ENCODE measurements at places on chromosomes 2 and 18. TPM values are rescaled to one million over a fixed set of nuclear protein-coding genes. Genes with fewer than 3 reads are reported as not detected.

- H3K4me1 ChIP-seq: no peaks in the 10 kb centered on the region
- no peak overlapping the region for H3K27ac ChIP-seq
- no peak overlapping the region for H3K4me3 ChIP-seq
- DNase-seq: no peak
- H3K36me3 ChIP-seq: no peaks in the 10 kb centered on the region
Measured at GRCh38 chr2:183117226-183117625, 7.0 kb upstream of the NUP35 start.

GRCh38 chr2:197113275-197113711, 186.8 kb upstream of the PGAP1 start:
- peaks cover 14% of the 10 kb centered on the region for H3K4me1 ChIP-seq
- H3K4me3 ChIP-seq: no peak overlapping the region
- no peaks in the 10 kb centered on the region for H3K27me3 ChIP-seq
- no peak for DNase-seq
- peaks cover 12% of the 10 kb centered on the region for H3K36me3 ChIP-seq

GRCh38 chr2:207279520-207279919, 113.8 kb upstream of the KLF7 start:
- no peaks in the 10 kb centered on the region for H3K36me3 ChIP-seq
- H3K4me3 ChIP-seq: no peak overlapping the region
- no peaks in the 10 kb centered on the region for H3K4me1 ChIP-seq
- no peak overlapping the region for H3K27ac ChIP-seq
- no peak for DNase-seq
- no peaks in the 10 kb centered on the region for H3K27me3 ChIP-seq

DNA sequence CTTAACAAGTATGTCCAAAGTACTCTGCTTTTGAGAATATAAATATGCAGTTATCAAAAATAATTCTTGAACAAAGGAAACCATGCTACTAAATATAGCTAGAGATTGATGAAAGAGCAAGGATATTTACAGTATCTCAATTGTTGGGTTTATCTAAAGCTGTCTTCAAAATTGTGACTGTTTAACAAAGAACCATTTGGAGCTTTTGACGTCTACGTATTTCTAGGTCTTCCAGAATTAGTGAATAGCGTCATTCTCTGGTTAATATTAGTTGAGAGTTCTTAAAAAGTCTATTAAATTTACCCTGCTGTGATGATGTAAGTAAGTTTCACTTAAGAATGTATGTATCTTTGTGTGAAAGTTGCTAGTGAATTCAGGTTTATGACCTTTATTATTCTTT, 223.1 kb upstream of the SIX3 start:
- no peak overlapping the region for H3K4me3 ChIP-seq
- H3K27ac ChIP-seq: no peak overlapping the region
- H3K4me1 ChIP-seq: no peaks in the 10 kb centered on the region

- no peaks in the 10 kb centered on the region for H3K36me3 ChIP-seq
- H3K27ac ChIP-seq: no peak overlapping the region
- no peak for DNase-seq
- H3K27me3 ChIP-seq: no peaks in the 10 kb centered on the region
- H3K4me3 ChIP-seq: no peak overlapping the region
Measured at GRCh38 chr2:30293303-30293921, 62.1 kb downstream of the LBH start.

GRCh38 chr2:240956171-240956934, 42.1 kb upstream of the SNED1 start:
- H3K27ac ChIP-seq: no peak overlapping the region
- H3K27me3 ChIP-seq: no peaks in the 10 kb centered on the region
- no peaks in the 10 kb centered on the region for H3K36me3 ChIP-seq
- no peak for DNase-seq

DNA sequence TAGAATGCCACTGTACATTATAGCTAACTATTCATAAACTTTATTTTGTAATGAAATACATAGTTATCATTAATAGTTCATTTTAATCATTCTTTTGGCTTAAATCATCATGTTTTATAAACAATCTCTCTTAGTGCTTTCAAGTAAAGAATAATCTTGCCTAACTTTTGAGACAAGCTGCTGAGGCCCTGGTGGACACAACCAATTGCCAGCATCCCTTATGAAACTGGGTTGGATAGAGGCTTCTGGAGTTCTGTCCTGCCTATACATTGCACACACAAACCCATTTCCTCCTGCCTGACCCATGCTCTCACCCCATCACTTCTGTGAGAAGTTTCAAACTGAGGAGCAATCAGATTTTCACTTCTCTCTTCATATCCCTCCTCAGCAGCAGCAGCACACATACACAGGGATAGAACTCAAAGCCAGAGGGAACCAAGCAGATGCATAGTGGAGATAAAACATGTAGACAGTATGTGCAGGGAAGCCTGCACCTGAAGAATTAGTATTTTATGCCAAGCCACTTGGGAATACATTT, 450.0 kb upstream of the SLC14A2 start:
- H3K36me3 ChIP-seq: no peaks in the 10 kb centered on the region
- H3K27me3 ChIP-seq: no peaks in the 10 kb centered on the region
- no peak for DNase-seq
- H3K4me1 ChIP-seq: no peaks in the 10 kb centered on the region

DNA sequence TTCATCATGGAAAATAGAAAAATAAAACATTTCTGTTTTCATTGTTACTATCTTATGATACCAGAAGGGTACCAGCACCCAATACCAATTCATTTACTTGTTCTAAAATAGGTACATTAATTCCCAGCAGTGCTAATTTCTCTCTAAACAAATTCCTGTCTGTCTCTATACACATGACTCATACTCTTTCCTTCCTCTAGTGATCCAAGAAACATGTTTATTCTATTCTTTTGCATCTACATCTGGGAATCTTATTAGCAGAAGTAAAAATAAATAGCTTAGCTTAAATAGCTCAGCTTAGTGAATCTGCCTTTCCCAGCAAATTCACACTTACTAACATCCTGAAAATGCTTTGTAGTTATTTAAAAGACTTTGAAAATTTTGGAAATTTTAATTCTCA, 84.5 kb upstream of the MAPRE2 start:
- H3K36me3 ChIP-seq: no peaks in the 10 kb centered on the region
- H3K4me1 ChIP-seq: no peaks in the 10 kb centered on the region
- H3K27me3 ChIP-seq: no peaks in the 10 kb centered on the region

DNA sequence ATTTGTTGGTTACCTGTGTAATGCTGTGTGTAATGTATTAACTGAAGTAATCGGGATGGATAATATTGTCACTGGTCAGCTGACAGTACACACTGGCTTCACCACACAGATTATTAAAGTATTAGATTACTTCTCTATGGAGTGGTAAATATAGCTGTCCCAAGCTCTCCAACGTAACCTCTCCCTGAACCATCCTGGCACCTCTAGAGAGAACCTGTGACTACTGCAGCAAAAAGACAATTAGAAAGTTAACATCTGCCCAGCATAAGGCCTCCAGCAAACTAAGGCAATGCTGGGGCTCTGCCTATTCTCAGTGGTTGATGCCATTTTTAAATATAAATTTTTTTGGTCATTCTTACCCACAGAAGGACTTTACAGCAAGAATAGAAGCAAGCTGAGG, 351.3 kb downstream of the GPD2 start:
- no peaks in the 10 kb centered on the region for H3K27me3 ChIP-seq
- no peaks in the 10 kb centered on the region for H3K4me1 ChIP-seq
- no peak overlapping the region for H3K27ac ChIP-seq
- DNase-seq: no peak
- no peak overlapping the region for H3K4me3 ChIP-seq

DNA sequence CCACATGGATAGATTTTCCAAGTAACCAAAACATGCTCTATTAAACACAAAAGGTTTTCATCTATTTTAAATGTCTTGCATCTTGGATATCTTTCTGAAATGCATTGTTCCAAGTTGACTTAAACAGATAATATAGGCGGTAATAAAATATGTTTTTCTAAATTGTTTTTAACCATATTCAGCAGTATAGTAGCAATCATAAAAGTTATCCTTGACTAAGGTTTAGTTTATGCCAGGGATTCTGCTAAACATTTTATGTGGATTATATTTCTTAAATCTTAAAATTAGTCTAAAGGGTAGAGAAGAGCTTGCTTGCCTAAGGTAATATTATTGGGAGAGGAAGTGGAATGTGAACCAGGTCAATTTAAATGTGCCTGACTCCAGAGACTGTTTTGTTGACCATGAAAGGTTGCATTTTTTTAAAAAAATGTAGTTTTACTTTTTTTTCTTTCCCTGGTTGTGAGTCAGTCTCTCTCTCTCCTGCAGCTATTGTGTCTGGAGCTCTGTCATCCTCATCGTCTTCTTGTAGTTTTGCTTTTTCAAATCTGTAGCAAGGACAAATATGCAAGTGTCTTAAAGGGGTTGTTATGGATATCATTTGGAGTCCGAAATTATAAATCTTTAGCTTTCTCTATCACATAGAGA, 309.1 kb upstream of the COL3A1 start:
- H3K27ac ChIP-seq: no peak overlapping the region
- no peaks in the 10 kb centered on the region for H3K27me3 ChIP-seq
- H3K4me3 ChIP-seq: no peak overlapping the region
- no peaks in the 10 kb centered on the region for H3K4me1 ChIP-seq
- H3K36me3 ChIP-seq: no peaks in the 10 kb centered on the region

DNA sequence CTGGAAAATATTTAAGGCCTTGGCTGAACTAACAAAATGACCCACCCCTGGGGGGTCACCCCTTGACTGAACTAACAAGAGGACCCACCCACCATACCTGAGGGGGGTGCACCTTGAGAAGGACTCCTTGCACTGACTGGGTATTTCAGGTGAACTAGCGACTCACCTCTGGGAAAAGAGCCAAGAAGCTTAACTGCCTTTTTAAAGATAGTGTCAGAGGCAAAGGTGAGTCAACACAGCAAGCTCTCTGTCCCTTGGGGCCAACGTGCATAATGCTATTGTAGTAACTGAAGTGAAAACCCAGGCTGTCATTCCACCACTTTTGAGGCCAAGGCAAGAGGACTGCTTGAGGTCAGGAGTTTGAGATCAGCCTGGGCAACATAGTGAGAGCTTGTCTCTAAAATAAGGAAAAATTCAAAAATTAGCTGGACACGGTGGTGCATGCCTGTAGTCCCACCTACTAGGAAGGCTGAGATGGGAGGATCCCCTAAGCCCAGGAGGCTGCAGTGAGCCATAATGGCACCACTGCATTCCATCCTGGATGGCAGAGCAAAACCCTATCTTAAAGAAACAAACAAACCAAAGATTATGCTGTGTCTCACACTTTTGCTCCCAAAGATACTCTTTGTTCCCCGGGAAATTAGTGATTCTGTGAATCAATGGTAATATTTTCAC, 36.4 kb upstream of the ZCCHC2 start:
- DNase-seq: no peak
- H3K27ac ChIP-seq: no peak overlapping the region
- H3K36me3 ChIP-seq: no peaks in the 10 kb centered on the region
- H3K27me3 ChIP-seq: no peaks in the 10 kb centered on the region
- H3K4me3 ChIP-seq: no peak overlapping the region
- H3K4me1 ChIP-seq: no peaks in the 10 kb centered on the region

DNA sequence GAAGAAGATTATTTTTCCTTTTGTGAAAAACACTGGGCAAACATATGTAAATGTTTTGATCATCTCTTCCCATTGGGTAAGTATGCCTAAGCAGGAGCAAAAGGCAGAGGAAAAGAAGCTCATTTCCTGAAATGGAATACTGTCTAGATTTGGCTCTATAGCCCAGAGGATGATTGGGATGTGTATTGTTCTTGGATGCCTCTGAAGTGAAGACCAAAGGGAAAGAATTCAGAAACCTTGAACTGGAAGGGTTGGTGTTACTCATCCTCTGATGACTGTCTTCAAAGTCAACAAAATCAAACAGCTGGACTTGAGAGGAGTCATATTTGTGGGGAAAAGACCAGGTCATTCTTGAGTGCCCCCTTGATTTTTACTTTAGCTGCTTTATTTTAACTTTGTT, 112.6 kb upstream of the NT5C1B start:
- H3K4me1 ChIP-seq: no peaks in the 10 kb centered on the region
- no peak overlapping the region for H3K27ac ChIP-seq
- no peaks in the 10 kb centered on the region for H3K36me3 ChIP-seq
- no peak for DNase-seq
- H3K27me3 ChIP-seq: no peaks in the 10 kb centered on the region
- no peak overlapping the region for H3K4me3 ChIP-seq

DNA sequence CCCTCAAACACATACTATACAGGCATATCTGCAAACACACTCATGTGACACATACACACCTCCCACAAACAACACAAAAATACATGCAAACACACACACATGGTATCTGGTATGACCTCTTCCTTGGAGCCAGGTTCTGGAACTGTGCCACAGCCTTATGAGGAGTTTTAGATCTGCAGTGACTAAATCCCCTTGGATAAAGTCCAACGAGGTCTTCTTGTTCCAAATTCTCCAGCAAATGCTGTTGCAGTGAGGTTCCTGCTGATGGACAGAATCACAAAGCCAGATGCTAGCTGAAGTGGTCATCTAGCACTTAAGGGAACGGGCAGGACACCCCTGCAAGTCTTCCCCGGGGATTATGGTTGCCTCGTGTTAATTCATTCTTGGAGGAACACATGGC, 54.5 kb upstream of the DAPL1 start:
- no peaks in the 10 kb centered on the region for H3K4me1 ChIP-seq
- no peak for DNase-seq
- H3K4me3 ChIP-seq: no peak overlapping the region
- H3K27ac ChIP-seq: no peak overlapping the region

GRCh38 chr2:234163510-234164045, 113.1 kb downstream of the SPP2 start:
- no peak overlapping the region for H3K27ac ChIP-seq
- peaks cover 5% of the 10 kb centered on the region for H3K4me1 ChIP-seq
- no peaks in the 10 kb centered on the region for H3K27me3 ChIP-seq
- H3K4me3 ChIP-seq: no peak overlapping the region
- DNase-seq: no peak
- no peaks in the 10 kb centered on the region for H3K36me3 ChIP-seq

- H3K4me1 ChIP-seq: peaks cover 6% of the 10 kb centered on the region
- peak overlapping the region; percentile 31 for H3K27ac ChIP-seq
Measured at GRCh38 chr18:48806551-48807261, 144.1 kb downstream of the SMAD7 start.

DNA sequence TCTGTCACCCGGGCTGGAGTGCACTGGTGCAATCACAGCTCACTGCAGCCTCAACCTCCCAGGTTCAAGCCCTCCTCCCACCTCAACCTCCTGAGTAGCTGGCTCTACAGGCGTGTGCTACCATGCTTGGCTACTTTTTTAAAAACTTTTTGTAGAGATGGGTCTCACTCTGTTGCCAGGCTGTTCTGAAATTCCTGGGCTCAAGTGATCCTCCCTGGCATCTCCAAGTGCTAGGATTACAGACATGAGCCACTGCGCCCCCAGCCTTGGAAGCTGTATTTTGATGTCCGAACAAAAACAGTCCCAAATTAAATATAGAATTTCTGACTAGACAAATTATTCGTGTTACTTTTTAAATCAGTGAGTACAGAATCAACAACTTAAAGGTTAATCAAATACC, 97.4 kb downstream of the ZNF516 start:
- no peak for DNase-seq
- no peaks in the 10 kb centered on the region for H3K27me3 ChIP-seq
- H3K36me3 ChIP-seq: no peaks in the 10 kb centered on the region
- peaks cover 6% of the 10 kb centered on the region for H3K4me1 ChIP-seq
- no peak overlapping the region for H3K27ac ChIP-seq

Gene CCDC148
- 1.2 TPM for total RNA-seq

Gene KCNE4
- total RNA-seq: 0.61 TPM

Gene UPP2
- not detected for total RNA-seq

Gene IL36B
- total RNA-seq: not detected

Gene ZSWIM2
- total RNA-seq: not detected

Gene ITGA4
- 18.4 TPM for total RNA-seq

Gene AMER3
- not detected for total RNA-seq

Gene TTN
- total RNA-seq: 19.6 TPM

Gene SLC16A14
- 4.7 TPM for total RNA-seq

Gene ICA1L
- 2.3 TPM for total RNA-seq

Gene SPR
- total RNA-seq: 44.1 TPM

Gene EFEMP1
- 301 TPM for total RNA-seq

Gene STPG4
- total RNA-seq: not detected

Gene CYS1
- 4.5 TPM for total RNA-seq

Gene MBD1
- total RNA-seq: 56.3 TPM

Gene RNF125
- total RNA-seq: 6.5 TPM

Gene KIF1A
- 0.81 TPM for total RNA-seq
